ENCODE measurements at places on chromosomes 6 and 20.

- DNase-seq, result no peak
Observed at GRCh38 chr20:20413810-20414281, 45.9 kb downstream of the INSM1 start.

DNA sequence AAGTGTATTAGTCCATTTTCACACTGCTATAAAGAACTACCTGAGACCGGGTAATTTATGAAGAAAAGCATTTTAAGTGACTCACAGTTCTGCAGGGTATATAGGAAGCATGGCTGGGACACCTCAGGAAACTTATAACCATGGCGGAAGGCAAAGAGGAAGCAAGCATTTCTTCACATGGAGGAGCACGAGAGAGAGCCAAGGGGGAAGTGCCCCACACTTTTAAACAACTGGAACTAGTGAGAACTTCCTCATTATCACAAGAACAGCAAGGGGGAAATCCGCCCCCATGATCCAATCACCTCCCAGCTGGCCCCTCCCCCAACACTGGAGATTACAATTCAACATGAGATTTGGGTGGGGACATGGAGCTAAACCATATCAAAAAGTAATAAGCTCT is 28.3 kb upstream of the B3GAT2 start:
- DNase-seq, result no peak

GRCh38 chr6:56445818-56446217 is 196.9 kb downstream of the DST start:
- no peak for DNase-seq

DNA sequence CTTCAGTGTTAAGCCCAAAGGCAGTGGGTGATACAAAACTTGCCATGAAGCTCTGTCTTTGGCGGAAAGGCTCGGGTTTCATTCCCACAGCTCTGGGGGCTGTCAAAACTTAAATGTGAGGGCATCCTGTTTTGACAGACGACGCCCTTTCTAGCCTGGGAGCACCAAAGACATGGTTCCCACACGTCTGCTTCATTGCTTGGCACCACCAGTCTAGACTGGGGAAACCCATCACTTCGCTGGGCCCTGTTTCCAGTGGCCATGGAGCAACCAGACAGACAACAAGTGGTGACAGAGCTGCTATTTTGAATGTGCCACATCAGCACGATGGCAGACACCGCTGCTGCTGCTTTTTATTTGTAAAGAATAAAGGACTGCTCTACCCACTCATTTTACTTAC is 127.5 kb downstream of the SASH1 start:
- no peak for DNase-seq

DNA sequence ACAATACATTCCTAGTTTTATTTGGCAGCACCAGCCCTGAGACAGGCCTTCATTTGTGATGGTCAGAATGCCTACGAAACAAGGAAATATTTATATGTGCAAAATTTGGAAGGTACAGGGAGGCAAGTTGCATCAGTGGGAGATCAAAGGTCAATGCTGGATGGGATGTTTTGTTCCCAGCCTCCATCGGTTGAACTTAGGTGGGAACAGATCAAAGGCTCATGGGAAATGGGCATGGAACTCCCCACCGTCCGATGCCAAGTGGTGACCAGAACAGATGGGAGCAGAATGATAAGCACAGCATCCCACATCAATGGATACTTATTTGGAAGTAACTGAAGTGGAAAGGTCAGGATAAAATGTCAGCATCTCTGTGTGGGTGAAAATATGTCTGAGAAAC is 177.7 kb upstream of the TNFAIP3 start:
- DNase-seq, result no peak

GRCh38 chr20:39568109-39568508 is 606.0 kb downstream of the DHX35 start:
- no peak for DNase-seq

GRCh38 chr20:34535301-34535840 is 19.1 kb downstream of the DYNLRB1 start:
- DNase-seq, result no peak

DNA sequence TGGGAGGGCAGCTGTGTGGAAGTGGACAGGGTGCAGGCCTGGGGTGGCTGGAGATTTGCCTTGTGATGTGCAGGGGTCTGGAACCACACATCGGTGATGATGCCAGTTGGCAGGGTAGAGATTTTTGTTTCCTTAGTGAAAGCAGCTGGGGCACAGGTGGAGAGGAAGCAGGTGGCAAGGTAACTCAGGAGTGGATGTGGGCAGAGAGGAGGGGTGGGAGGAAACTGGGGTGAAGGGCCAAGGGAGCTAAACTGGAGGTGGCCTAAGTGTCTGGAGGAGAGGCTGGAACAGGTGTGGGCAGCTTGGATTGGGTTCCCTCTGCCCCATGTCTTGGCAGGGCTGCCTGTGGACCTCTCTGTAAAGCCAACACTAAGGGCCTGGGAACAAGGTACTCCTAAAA is 4.7 kb upstream of the SCUBE3 start:
- no peak for DNase-seq

GRCh38 chr6:56481957-56482356 is 160.7 kb downstream of the DST start:
- DNase-seq, result no peak

GRCh38 chr6:109491207-109491938 is 8.4 kb upstream of the ZBTB24 start:
- peak; percentile 36 for DNase-seq

DNA sequence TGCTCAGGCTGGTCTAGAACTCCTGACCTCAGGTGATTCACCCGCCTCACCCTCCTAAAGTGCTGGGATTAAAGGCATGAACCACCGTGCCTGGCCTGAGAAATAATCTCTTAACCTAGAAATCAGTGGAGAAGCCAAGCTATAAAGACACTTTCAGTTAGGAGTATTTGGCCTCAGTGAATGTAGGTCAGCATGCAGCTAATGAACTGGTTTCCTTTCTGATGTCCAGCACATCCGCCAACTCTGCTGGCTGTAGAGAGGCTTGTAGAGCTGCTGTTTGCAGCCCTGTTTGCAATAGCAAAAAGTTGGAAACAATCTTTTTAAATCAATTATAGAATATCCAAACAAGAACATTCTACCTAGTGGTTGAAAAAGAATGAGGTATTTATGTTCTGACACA is 42.4 kb upstream of the ELOVL5 start:
- DNase-seq, result no peak

- DNase-seq, result no peak
Observed at GRCh38 chr6:39824030-39824926, 32.1 kb downstream of the DAAM2 start.

All from activated naive CD4-positive, alpha-beta T cell treated with anti-CD3 and anti-CD28 coated beads, Interleukin-2, amount 10 ng/mL, durations not matched to agents 7 days and 5 days (primary cell).